ENCODE measurements at places on chromosomes 7 and 10.

- peak; percentile 97 for DNase-seq
These were observed 253.2 kb upstream of the INHBA start for GRCh38 chr7:41955893-41956675.

- DNase-seq: no peak
These were observed 93.1 kb downstream of the COBL start for GRCh38 chr7:51223505-51223904.

DNA sequence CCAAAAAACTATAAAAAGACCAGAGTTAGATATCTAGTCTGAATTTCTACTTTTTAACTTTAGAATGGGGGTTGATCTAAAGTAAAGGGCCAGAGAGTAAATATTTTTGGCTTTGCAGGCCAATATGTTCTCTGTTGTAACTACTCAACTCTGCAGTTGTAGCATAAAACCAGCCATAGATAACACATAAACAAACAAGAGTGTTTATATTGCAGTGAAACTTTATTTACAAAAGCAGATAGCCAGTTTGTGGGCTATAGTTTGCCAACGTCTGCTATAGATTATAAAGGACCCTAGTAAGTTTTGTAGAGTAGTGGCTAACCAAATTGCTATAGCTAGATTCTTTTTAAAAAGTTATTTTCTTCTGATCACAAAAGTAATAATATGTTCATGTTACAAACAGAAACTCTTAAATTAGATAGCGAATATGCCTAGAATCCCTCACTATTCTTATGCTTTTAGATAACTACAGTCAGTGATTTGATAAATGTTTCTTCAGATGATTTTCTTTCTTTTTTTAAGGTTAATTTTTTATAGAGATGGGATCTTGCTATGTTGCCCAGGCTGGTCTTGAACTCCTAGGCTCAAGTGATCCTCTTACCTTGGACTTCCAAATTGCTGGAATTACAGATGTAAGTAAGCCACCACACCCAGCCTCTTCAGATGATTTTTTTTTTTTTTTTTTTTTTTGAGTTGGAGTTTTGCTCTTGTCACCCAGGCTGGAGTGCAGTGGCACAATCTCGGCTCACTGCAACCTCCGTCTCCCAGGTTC is 23.6 kb upstream of the HBP1 start:
- no peak for DNase-seq

DNA sequence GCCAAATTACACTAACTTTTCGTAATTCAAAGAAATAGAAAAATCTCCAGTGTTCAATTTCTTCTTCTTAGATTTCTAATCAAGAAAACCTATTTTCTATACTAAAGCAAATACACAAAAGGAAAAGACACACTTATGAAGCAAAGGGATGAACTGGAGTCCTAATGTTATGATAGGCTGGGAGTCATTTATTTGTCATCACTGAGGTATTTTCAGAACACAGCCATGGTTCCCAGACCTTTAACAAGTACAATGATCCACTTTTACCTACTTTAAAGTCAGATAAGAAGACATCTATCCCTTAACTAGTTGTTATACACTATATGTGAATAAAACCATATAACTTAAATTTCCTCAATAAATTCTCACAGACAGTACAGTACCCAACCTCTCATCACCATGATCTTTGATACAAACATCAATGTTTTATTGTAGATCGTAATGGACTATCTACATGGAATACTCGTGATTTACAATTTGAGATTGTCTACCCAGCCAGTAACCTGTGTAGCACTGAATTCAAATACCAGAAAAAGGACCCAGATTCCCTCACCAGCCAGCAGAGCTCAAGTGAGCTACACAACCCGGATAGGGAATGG is 12.5 kb downstream of the ASNS start:
- DNase-seq: peak; percentile 11

DNA sequence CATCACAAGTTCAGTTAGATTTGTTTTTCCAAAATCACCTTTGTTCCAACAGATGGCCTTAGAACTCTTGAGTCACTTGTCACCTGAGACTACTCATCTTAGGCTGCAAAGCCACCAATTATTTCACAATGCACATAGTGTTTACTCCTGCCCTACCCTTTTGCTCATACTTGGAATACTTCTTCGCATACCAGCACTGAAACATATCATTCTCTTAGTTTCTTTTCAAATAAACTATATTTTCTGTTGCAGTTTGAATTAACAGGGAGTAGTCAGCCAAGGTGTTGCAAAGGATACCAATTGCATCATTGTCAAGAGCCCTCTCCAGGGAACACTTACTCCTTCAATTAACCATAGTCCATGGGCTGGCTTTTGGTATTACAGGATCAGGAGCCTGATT is 71.0 kb downstream of the CASD1 start:
- DNase-seq: peak; percentile 23

DNA sequence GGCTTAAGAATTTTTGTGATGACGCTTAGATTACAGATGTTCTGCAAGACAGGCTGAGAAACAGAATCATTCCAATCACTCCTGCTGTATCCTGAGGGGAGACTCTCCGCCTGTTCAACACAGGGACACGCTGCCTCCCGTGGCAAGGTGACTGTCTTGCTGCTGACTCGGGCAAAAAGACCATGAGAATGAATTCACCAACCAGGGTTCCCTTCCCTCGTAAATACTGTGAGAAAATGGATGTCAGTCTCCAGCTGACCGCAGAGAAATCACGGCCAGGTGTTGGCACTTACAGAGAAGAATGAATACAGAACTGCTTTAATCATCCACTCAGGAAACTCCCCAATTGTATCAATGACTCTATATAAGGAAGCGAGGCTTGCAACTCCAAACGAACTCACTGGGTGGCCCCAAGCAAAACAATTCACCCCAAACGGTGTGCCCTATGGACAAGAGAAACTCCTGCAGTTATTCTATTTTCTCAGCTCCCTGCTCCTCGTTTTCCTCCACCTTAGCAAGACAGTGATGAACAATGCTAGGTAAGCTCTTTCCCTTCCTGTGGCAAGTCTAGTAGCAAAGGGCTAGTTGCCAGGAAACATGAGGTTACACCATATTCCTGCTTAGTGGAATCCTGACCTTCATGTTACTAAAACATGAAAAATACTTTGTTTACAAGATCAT is 22.8 kb downstream of the GNA12 start:
- peak; percentile 88 for DNase-seq

Data from ELR (cell line).